ENCODE measurements at places on chromosomes 5 and 9.

- DNase-seq, result no peak
These were observed 391.6 kb downstream of the DMRTA1 start for GRCh38 chr9:22838266-22838665.

DNA sequence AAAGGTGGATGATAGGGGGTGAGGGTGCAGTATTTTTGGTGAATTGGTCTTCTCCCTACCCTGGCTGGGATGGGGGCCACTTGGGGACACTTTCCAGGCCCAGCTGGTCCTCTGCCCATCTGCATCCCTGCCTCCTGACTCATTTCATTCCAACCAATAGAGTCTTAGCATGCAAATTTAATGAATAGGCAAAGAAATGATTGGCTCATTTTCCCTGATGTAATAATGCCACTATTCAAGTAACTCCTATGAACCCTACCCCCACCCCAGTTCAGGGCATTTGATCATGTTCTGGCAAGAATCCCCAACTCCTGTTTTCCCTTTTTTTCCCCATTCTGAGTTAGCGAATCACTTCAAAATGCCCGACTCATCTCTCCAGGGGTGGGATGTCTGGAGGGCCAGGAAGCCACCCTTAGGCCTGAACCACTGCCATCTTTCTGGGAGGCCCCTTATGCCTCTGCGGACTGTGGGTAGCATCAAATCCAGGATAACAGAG, 56.7 kb downstream of the PCDH1 start:
- DNase-seq, result no peak

- no peak for DNase-seq
These were observed 223.2 kb upstream of the PANK3 start for GRCh38 chr5:168802337-168802736.

DNA sequence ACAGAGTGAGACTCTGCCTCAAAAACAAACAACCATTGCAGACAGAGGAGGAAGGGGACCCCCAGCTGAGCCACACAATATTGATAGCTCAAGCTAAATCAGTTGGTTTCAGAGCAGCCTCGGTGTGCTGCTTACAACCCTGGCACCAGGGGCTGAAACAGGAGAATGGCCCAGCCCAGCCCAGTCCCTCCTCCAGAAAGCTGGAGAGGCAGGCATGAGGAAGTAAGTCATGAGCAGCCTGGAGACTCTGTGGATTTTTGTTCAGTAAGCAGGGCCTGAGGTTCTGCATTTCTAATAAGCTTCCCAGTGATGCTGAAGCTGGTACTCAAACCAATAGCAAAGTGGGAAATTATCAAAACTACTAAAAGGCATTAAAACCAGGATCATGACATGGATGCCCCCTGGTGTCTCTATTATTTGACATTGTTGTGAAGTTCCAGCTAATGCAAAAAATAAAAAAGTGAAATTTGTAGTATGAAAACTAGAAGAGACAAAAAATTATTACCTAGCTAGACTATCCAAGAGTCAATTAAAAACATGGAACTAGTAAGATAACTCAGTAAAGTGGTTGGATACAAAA, 14.2 kb downstream of the PRRT1B start:
- no peak for DNase-seq

DNA sequence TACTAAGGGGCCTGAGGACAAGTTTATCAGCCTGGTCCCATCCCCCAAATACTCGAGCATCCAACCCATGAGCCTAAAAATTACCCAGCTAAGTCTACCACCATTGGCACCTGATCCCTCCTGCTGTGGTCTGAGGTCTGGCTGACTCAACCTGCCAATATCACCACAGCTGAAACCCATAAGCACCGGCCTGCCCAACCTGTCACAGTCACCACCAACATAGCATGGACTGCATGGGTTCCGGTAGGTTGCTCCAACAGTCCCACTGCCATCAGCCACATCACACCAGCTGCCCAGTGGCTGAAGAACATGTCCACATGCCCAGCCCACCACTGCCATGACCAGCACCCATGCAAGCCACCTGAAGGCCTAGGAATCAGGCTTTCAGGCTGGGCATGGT, 495.0 kb downstream of the PRELID2 start:
- no peak for DNase-seq

DNA sequence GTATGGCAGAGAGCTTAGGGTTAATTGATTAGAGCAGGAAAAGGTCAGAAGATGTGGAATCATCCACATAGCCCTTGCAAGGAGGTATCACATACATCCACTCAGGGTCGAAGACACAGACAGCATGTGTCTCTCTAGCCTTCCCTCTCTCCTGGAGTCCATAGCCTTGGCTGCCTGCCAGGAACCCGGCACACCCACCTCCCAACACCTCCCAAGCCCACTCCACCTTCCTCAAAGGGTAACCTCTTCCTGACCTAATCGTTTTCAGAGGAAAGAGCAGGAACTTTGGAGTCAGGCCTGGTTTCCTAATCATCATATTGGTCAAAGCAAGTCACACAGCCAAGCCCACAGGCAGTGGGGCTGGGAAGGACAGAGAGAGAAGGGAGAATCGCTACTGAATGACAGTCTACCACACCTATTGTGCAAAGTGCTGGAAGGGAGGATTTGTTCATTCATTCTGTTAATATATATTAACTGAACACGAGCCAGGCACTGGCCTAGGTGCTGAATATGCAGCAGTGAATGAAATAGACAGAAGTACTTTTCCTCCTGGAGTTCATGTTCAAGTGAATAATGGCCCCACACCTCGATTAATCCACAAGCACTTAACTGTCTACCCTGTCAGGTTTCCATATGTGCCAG, 107.8 kb downstream of the KCNIP1 start:
- DNase-seq, result no peak

DNA sequence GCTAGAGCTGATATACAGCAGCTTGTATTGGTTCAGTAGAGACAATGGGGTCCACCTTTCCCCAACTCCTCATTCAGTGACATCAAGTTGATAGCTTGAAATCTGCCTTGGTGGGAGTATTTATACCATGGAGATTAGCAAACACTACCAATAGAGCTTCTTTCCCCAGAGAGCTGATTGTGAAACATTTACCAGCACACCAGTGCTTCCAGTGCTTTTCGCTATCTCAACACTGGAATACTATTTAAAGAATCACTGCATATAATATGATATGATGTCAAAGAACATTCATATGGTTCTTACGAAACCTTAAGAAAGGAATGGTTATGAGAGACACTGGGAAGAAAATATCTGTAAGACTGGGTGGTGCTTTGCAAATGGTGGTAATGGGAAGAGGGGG, 21.8 kb upstream of the RNF145 start:
- DNase-seq, result no peak

DNA sequence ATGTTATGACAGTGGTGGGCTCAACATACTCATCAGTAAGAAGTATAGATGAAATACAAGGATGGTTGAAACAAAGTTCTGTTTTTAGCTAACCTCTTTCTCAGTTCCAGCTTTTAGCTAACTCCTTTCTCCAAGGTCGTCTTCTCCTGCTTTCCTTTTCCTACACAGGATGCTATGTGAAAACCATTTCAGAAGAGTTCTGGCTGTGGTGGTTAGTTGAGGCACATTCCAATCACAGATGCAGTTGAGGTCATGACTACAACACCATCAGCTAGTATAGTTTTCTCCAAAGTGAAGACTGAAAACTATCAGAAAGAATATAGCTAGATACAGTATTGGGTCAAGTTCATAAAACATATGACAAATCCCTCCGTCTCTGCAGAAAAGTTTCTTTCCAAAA, 477.7 kb upstream of the C9orf72 start:
- no peak for DNase-seq

DNA sequence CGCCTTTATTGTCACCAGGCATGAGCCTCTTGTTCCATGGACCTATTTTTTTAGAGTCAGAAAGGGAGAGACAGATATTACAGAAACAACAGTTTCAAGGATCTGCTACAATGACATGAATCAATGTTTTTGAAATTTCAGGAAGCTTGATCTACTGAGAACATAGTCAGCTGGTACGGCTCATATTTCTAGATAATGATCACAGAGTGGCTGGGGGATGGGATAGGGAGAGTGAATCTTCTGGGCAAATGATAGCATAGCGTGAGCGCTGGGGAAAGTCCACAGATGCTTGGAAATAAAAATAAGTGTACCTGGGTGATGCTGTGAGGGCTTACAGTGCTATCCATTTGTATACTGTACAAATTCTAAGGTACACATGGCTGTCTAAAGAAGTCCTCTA, 340.4 kb downstream of the EBF1 start:
- no peak for DNase-seq

GRCh38 chr9:120289990-120290975, 289.7 kb downstream of the CDK5RAP2 start:
- no peak for DNase-seq

GRCh38 chr5:170691657-170692056, 91.9 kb upstream of the GABRP start:
- peak; percentile 75 for DNase-seq

GRCh38 chr9:28001096-28001495, 427.8 kb upstream of the C9orf72 start:
- DNase-seq, result peak; percentile 7

DNA sequence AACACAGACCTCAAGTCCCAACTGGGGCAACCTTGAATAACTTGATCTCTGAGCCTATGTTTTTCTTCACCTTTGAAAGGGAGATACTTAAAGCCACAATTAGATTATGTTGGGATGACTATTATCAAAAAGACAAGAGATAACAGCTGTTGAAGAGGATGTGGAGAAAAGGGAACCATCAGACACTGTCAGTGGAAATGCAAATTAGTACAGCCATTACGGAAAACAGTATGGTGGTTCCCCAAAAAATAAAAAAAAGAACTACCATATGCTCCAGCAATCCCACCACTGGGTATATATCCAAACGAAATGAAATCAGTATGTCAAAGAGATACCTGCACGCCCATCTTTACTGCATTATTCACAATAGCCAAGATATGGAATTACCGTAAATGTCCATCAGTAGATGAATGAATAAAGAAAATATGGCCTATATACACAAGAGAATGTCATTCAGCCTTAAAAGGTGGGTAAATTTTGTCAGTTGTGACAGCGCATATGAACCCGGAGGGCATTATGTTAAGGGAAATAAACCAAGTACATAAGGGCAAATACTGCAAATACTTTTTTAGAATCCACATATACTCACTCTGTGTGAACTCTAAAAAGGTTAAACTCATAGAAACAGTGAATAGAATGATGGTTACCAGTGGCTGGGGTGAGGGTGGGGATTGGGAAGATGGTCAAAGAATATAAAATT, 12.7 kb downstream of the FAT2 start:
- no peak for DNase-seq

DNA sequence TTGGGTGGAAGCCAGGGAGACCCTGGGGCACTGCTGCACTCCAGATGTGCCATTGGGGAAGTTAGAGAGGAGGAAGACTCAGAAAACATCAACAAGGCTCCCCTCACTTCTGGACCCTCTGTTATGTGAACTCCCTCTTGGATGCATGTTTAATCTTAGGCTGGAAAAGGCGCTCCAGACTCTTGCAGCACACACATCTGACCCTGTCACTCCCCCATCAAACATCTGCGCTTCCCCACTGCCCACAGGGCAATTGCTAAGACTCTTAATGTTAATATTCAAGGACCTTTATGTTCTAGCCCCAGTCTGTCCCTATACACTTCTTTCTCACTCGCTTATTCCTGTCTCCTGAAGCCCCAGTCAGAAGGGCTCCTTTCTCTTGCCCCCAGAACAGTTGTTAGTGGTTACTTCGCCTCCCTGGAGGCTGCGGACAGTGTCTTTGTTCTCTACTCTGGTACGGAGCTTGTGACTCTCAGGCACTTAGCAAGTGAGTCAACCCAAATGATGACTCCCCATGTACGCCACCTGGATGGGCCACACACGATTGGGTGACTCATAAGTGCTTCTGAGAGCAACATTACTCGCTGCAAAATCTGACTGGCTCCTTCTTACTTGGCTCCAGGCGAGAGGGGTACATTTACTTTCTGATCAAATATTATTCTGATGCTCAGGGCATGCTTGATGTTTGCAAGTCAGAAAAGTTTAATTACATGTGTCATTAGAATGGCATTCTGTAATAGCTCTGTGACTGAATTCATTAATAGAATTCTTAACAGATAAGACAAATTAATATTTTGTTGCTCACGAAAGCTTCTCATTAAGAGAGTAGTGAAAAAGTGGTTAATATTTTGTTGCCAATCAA, 193.6 kb downstream of the HSPA4 start:
- DNase-seq, result peak; percentile 63

GRCh38 chr9:34501889-34502425, 20.8 kb downstream of the ENHO start:
- DNase-seq, result no peak

GRCh38 chr5:20040901-20041300, 52.9 kb upstream of the CDH18 start:
- DNase-seq, result no peak

DNA sequence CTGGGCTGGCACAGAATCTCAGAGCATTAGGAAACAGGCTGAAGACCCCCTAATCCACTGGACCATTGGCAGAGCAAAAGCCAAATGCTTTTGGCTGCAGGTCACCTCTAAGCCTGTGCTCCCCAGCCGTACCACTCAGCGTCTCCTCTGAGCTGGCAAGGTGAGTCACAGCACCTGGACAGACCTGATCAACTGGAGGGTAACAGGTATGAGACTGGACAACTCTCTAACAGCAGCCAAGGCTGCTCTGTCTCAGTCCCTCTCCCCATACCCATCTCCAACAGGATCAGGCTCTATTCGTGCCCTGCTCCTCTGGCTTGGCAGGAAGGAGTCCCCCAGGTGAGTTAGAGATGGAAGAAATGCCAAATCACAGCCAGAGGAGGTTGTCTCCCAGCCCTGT, 4.7 kb downstream of the GOLGA2 start:
- DNase-seq, result no peak

DNA sequence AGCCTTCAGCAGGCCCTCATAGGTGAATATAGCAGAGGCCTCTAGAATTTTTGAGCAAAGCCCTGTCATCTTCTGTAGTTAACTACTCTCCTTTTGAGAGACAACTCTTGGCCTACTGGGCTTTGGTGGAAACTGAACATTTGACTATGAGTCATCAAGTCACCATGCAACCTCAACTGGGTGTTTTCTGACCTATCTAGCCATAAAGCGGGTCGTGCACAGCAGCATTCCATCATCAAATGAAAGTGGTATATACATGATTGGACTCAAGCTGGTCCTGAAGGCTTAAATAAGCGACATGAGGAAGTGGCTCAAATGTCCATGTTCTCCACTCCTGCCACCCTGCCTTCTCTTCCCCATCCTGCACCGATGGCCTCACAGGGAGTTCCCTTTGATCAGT, 1115.5 kb downstream of the TAF11L14 start:
- DNase-seq, result no peak

GRCh38 chr9:92488681-92489550, 6.6 kb upstream of the ASPN start:
- no peak for DNase-seq

- DNase-seq, result no peak
These were observed 252.0 kb upstream of the GAS1 start for GRCh38 chr9:87199278-87199677.

GRCh38 chr9:134059661-134060395, 8.0 kb downstream of the BRD3 start:
- peak; percentile 49 for DNase-seq

- DNase-seq, result no peak
These were observed 53.3 kb upstream of the SLIT3 start for GRCh38 chr5:169354263-169354662.

GRCh38 chr9:79266986-79267385, 304.8 kb upstream of the TLE4 start:
- DNase-seq, result no peak

All from H1 (cell line).